A172 (cell line): ENCODE measurements at places on chromosomes 3 and 15. TPM values are rescaled to one million over a fixed set of nuclear protein-coding genes. Genes with fewer than 3 reads are reported as not detected.

The SOX14 gene
- not detected in 2 replicates for total RNA-seq

DNA sequence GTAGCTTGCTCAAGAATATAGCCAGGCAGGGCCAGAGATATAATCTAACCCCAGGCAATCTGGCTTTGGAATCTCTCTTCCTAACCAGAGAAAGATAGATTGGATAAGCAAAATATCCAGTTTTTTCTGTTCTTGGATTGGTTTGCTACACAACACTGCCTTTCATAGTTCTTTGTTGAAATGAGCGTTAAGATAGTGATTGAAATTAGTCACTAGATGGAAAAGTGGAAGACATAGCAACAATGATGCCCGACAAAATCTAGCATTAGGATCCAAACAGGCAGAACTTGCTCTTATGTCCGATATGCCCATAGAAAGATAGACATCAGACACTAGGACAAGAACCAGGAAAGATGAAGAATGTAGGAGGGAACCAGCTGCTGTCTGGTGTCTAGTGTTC lies 77.3 kb upstream of the COL8A1 start:
- DNase-seq, result no peak

The ECE2 gene
- not detected in 2 replicates for total RNA-seq

DNA sequence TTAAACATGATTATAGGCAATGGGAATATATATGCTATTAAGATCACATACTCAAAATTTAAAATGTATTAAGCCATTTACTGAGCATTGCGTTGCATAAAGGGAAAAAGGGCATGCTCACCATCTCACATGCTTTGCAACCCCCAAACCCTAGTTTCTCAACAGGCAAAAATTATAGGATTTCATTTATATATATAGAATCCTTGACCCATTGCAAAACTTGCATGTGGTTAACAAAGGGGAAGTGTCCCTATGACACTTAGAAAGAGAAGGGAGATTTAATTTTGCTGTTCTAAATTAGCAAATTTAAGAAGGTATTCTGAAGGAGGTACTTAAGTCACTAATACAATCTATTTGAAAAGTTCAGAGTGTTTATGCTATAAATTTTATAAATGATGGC lies 837.8 kb downstream of the DIPK2A start:
- DNase-seq, result no peak

The GOLGA6D gene
- not detected in 2 replicates for total RNA-seq

The FES gene
- total RNA-seq, result 0.12 and 0.14 TPM in 2 replicates

- no peak for DNase-seq
Observed at GRCh38 chr15:68495981-68496705, 64.2 kb upstream of the ITGA11 start.

- DNase-seq, result no peak
Observed at GRCh38 chr3:53688989-53689388, 157.2 kb downstream of the CHDH start.

The LSAMP gene
- 0.10 and 0.26 TPM in 2 replicates for total RNA-seq

The CCDC191 gene
- total RNA-seq, result 5.6 and 7.0 TPM in 2 replicates

The TM4SF1 gene
- 154 and 177 TPM in 2 replicates for total RNA-seq

GRCh38 chr3:178384321-178385230 lies 151.7 kb upstream of the KCNMB2 start:
- no peak for DNase-seq

- peak; percentile 10 for DNase-seq
Observed at GRCh38 chr3:128297401-128298138, 144.3 kb downstream of the EEFSEC start.

The SLC28A1 gene
- not detected in 2 replicates for total RNA-seq

DNA sequence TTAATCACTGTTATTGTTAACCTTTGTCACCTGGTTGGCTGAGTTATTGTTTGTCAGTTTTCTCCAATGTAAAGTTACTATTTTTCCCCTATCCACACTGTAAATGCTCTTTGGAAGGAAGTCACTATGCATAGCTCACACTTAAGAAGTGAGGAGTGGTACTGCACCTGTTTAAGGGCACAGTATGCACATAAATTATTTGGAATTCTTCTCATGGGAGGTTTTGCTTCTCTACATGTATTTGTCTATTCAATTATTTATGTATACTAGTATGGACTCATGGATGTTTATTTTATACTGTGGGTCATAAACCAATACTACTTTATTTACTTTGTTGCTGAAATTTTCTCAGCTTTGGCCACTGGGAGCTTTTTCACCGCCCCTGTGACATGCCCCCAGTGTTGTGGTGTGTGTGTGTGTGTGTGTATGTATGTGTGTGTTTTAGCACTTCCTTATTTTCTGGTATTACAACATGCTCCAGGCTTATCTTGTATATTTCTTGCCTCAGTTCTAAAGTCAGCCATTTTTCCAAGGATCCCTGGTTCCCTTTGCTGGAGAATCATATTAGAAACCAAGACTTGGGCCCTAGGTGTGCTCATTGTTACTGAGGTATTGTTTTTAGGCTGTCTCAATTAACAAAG lies 290.5 kb downstream of the KBTBD8 start:
- DNase-seq, result no peak

DNA sequence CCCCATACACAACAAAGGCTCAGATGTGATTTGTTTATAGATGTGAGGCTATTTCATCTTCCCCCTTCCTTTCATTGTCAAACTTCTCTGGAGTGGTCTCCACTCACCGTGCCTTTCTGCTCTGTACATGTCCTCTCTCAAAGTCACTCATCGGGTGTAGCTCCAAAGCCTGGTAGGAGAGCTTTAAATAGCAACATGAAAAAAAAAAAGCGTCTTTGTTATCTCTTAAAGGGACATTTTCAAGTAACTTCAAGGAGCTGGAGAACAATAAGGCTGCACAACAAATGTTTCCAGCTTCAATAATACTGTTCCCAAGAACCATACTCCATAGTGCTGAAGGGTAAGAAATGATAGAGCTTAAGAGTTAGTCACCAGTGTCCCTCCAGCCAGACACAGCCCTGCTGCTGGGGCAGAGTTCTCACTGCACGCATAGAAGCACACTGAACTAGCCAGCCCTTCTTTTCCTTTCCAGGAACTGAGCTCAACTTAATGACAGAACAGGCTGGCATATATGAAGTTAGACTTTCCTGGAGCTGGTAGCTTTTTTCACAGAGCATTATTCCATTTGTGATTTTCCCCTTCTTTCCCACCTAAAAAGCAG lies 8.1 kb downstream of the FBXO40 start:
- no peak for DNase-seq

DNA sequence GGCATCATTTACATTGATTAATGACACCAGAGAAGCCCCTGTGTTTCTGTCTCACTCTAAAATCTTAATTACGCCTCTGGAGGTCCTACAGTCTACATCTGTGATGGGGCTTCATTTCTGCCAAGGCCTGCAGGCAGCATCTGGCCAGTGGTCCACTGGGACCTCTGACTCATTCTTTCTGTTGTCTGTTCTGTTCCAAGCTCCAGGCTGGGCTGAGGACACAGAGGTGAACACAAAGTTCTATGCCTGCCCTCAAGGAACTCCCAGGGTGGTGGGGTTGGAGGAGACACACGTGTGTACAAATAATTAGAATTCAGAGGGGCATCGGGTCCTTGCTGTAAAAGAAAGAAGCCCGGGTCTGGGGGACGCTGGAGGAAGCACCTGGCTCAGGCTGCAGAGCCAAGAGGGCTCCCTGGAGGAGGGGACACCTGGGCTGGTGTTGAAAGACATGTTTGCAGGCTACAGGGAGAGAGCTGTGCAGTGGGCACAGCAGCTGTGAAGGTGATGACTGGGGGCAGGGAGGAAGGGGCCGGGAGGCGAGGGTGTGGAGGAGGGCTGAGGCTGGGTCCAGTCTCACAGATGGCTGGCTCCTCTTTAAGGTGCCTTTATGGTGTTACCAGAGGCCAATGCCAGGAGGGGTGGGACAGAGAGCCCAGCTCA lies 103.3 kb upstream of the PRR23E start:
- DNase-seq, result no peak

- no peak for DNase-seq
Observed at GRCh38 chr15:67549736-67550135, 7.2 kb downstream of the MAP2K5 start.

DNA sequence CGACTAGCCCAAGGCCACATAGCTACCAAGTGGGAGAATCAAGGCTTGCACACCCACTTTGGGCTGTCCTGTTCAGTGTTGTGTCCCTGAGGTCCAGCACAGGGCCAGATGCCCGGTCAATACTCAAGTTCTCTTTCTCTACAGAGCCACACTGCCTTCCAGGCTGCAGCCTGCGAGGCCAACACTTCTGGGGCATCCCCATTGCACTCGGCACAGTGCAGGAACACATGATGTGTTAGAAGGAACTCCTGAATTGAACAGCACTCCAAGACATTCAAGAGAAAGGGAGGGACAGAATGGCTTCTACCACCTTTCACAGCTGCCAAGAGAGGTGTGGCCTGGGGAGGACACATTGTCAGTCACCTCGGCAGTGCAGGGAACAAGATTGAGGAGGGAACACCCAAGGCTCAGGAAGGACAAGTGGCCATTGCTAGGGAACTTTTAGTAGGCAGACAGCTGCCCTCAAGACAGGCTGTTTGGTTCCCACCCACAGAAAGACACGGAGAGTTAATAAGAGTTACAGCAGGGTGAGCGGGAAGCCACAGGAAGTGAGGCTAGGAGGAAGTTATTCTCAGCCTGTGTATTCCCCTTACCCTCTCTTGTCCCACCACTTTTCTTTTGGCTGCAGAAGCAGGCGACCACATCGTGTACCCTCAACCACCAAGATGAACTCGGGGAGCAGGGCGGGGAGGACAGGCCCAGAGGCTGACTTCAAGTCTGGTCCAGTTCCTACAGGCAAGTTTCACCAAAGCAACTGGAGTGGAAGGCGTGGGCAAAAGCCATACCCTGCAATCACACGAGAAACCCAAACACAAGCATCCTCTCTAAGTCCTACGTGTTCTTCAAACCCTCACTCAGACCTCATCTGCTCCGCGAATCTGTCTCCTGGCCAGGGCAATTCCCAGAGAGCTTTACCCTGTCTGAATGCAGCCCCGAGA lies 69.4 kb downstream of the SRGAP3 start:
- no peak for DNase-seq

GRCh38 chr3:31384117-31384516 lies 148.6 kb upstream of the STT3B start:
- no peak for DNase-seq

DNA sequence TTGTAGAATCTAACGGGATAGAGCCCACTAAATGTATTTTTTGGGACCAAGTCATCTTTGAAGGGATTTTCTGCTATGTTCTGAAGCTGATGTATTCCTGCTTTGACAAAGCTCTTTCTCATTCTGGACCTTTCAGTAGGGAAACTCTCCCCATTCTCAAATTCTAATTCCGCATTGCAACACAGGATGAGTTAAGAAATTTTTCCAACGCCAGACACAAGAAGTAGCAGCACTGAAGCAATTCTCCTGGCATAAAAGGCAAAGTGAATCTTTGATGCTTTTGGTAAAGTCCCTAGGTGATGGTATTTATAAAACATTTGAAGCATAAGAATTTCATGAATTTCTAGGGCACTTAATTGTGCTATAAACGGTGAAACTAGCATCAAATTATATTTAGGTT lies 76.8 kb downstream of the ZPLD1 start:
- no peak for DNase-seq

The LACTB gene
- 20.4 and 26.5 TPM in 2 replicates for total RNA-seq

- no peak for DNase-seq
Observed at GRCh38 chr15:43406189-43406588, 35.3 kb downstream of the TUBGCP4 start.

The PLSCR2 gene
- total RNA-seq, result not detected in 2 replicates

DNA sequence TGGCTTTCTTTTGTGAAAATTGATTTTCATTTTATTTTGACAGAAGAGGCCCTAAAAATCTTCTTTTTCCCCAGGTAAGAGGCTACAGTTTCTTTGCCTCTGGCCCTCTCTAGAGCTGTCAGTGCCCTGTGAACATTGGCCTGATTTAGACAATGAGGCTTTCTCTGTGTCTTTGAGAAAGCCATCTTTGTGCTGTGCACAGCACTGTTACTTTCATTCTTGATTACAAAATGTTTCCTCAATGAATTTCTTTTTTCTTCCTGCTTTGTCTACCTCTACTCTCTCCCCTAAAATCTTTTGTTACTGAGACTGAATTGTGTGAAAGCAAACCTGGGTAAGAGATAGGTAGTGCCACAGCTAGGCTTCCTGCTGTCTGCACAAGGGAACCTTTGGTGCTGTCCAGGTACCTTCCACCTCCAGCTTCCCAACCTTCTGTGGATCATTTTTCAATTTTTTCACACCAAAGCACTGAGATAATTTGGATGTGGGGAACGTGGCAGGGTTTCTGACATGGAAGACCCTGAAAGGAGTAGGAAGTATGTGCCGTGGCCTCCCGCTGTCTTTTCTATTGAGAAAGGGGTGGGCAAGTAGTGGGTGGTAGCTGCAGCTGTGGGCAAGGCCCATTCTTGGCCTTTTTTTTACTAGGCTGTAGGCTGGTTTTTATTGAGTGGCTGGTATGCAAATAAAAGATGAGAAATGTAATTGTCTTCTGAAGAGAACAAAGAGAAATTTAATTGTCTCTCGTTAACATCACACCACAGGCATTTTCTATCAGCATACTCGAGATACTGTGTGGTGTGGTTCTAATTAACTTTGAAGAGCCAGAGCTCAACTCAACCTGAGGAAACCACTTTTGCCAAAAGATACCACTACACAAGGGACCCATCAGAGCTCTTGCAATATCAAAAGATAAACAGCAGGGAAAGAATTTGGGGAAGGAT lies 21.0 kb downstream of the RAB8B start:
- no peak for DNase-seq

DNA sequence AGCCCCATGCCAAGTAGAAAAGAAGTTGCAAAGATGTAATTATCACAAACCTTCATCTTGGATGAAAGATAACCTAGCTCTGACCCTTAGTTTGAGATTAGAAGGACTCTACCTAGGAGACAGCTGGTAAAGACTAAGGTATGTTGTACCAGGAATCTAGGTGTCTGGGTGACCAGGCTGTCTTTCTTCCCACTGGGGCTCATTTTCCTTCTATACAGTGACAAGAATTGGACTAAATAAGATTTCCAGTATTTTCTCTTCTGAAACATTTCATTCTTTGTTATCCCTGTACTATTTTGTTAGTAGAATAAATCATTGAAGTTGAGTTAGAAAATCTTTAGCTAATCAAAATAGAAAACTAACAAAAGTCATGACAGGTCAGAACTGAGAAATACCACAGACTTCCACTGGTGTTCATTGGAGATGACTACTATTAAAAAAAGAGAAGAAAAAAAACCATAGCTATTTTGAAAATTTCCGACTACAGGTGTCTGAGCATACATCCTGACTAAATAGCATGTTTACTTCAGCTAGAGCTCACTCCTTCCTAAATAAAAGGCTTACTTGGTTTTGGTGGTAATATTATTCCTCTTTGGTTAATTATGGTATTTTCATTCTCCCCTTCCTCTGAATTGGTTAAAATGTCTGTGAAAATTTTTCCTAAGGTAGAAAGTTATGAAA lies 10.1 kb downstream of the TGFBR2 start:
- no peak for DNase-seq

The POLQ gene
- total RNA-seq, result 13.8 and 14.9 TPM in 2 replicates
